ENCODE measurements at places on chromosomes 4 and X. TPM values are rescaled to one million over a fixed set of nuclear protein-coding genes. Genes with fewer than 3 reads are reported as not detected.
A peak's percentile ranks its signal among the peaks of the same experiment; 100 is the strongest.

The SPINK2 gene
- 0.80 TPM for total RNA-seq

DNA sequence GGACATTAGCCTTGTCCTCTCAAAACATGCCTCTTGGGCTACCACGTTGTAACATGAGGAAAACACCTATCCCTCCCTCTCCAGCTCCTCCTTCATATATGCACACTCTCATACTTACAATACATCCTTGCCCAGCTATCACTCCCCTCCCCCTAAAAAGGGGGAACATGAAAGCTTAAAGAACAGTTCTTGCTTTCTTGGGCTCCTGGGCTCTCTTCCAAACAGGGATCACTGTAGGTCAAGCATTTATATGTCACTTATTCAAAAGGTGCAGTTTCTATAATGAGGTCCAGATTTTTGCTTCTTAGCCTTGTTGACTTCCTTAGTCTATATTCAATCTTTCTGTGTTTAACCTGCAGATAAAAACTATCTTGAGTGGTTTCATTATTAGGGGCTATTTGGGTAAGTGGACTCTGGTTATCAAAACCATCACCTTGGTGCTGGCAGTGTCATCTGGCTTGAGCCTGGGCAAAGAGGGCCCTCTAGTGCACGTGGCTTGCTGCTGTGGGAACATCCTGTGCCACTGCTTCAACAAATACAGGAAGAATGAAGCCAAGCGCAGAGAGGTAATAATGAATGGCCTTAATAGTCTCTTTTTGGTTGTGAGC lies 119.4 kb downstream of the AKAP4 start:
- DNase-seq, result peak; percentile 19

GRCh38 chrX:3262901-3263300 lies 83.6 kb downstream of the MXRA5 start:
- no peak for DNase-seq

DNA sequence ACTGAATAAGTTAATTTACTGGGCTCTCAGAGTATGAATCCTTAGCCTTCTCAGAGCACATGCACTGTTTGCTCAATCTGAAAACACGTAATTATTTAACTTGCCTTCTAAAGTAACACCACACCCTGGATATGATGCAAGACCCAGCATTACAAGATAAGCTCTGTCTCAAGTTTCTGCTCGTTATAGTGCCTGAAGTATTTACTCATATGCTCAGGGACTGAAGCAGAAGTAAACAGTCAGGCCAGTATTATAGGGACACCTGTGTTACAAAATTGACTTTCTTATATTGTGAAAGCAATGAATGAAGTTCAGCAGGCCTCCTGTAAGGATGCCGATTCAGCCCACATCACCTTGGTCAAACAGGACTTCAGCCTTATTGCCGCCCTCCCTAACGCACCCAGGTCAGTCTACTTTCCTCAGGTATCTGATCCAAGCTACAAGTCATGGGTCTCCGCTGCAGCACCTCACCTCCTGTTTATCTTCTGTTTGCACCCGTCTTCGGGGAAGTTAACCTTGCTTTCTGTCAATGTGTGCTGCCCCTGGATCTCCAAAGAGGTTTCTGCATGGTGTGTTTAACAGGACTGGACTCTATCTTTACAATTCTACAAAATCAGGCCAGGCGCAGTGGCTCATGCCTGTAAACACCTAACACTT lies 42.8 kb upstream of the KLF3 start:
- DNase-seq, result no peak

The SATL1 gene
- total RNA-seq, result not detected

The TRAM1L1 gene
- total RNA-seq, result 0.82 TPM

DNA sequence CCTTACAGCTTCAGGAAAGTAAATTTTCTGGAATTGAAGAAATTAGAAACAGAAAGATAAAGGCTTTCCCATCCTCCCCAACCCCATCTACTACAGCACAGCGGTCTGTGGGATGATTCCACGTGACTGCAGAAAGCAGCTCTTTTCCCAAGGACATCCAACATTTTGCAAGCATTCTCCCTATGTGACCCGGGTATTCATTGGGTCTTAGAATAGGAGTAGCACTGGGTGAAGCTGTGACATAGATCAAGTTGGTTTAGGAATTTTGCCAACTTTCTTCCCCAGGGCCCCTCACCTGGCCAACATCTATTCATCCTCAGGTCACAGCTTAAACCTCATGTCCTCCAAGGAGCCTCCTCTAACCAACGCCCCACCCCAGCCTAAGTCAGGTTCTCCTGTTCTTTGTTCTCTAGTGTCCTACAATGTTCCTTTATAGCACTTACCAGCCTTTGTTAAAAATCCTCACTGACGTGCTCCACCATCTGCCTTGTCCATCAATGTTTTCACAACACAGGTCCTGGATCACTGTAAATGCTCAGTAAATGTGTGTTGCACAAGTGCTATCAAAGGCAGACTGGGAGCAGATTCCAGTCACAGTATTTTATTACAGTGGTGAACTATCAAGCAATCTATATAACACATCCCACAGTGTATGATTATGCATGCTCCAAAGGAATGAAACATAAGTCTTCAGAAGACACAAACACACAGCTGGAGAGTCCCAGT lies 80.9 kb upstream of the MTM1 start:
- no peak for DNase-seq

GRCh38 chr4:77731656-77732055 lies 87.5 kb downstream of the CNOT6L start:
- no peak for DNase-seq

The FGFBP1 gene
- not detected for total RNA-seq

DNA sequence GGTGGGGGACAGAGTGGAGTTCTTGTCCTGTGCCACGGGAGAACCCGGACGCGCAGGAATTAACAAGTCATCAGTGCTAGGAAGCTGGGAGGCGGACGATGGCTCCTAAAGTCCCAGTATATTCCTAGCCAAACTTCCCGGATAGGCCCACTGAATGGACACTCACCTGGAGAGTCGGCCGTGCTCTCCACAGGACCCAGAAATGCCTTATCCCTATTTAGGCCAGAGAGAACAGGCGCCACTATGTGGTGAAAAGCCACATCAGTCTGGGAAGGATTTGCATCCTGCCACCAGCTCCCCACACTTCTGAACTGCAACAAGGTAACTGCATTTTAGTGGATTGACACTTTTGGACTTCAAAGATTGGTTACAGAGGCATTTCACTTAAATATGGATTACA lies 1.1 kb downstream of the CFAP299 start:
- no peak for DNase-seq

DNA sequence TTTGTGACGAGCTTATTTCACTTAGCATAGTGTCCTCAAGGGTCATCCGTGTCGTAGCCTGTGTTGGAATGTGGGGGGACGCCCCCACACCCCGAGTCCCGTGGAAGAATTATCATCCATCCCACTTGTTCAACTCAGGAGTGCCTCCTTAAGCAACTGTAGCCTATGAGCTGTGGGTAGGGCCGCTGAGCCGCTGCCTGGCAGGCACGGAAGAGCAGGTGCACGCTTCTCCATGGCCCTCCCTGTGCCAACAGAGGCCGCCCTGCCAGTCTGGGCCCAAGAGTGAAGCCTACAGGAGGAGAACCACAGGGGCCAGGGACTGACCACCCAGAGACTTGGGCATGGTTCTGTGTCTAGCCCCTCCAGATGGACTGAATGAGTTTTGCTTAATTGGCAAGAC lies 2.3 kb upstream of the RGS12 start:
- no peak for DNase-seq

The DCAF16 gene
- 14.5 TPM for total RNA-seq

The SPANXN4 gene
- total RNA-seq, result not detected

The CDK16 gene
- total RNA-seq, result 120 TPM

The TMSB15C gene
- 0.27 TPM for total RNA-seq

DNA sequence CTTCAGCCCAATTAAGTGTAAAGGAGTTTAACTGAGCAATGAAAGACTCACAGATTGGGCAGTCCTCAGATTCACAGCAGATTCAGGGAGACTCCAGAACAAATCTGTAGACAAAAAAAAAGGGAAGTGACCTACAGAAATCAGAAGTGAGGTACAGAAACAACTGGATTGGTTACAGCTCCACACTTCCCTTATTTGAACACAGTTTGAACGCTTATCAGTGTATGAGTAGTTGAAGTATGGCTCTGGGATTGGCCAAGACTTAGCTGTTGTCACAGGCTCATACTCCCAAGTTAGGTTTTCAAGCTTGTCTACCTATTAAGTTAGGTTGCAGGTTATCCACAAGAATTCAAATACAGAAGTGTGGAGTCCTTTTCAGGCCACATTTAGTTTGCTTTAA lies 112.4 kb upstream of the ELOVL6 start:
- DNase-seq, result no peak

- DNase-seq, result no peak
Observed at GRCh38 chrX:13570261-13570605, 832 bp downstream of the EGFL6 start.

- no peak for DNase-seq
Observed at GRCh38 chr4:55347610-55348228, 1.7 kb downstream of the SRD5A3 start.

The GRIA3 gene
- 3.7 TPM for total RNA-seq

- DNase-seq, result no peak
Observed at GRCh38 chr4:175590205-175590604, 221.9 kb downstream of the GPM6A start.

DNA sequence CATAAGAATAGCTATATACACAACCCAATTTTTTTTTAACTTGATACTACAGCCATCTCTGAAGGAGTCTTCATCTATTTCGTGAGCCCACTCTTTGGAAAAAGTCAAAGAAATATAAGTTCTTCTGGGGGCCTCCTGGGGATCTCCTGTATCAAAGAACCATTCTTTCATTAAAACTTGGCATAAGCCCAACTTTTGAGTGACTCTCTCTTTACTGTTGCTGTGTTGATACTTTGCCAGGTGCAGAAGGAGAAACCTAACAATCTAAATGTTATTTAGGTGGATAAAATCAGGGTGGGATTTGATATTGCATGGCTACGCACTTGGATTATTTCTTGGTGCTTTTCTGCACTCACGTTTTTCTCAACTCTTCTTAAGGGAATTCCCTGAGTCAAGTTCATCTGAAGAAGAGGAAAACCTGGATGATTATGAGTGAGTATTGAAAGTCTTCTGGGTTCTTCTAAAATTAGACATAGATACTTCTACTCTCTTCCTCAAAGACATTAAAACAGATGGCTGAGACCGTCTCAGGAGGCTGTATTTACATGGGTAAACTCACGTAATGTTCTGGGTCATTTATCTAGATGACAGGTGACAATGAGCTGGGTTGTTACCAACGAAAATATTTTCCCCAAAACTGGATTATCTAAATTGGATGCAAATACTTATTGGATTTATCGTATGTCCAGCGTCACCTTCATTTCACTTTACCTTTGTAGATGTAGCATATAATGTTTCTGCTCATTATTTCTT lies 25.2 kb downstream of the BMX start:
- DNase-seq, result no peak

The PDLIM3 gene
- 308 TPM for total RNA-seq

The MND1 gene
- 0.38 TPM for total RNA-seq

The LUZP4 gene
- not detected for total RNA-seq

DNA sequence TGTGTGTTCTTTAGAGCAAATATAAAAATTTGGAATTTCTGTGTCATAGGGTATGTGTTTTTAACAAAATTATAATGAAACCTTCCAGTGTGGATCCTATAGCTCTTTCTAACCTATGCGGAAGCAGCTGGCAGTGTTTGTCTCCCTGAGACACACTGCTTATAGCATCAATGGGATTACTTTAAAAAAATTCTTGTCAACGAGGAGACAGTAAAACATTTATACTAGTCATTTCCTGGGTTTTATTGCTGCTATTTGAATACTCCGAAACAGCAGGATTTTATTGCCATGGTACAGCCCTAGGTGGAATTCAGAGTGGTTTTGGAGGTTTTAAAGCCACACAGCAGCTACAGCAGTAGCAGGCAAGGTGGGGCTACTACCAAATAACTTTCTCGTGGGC lies 145.1 kb upstream of the IL1RAPL2 start:
- no peak for DNase-seq

- no peak for DNase-seq
Observed at GRCh38 chr4:169968999-169969398, 57.2 kb downstream of the MFAP3L start.

The GBA3 gene
- not detected for total RNA-seq

DNA sequence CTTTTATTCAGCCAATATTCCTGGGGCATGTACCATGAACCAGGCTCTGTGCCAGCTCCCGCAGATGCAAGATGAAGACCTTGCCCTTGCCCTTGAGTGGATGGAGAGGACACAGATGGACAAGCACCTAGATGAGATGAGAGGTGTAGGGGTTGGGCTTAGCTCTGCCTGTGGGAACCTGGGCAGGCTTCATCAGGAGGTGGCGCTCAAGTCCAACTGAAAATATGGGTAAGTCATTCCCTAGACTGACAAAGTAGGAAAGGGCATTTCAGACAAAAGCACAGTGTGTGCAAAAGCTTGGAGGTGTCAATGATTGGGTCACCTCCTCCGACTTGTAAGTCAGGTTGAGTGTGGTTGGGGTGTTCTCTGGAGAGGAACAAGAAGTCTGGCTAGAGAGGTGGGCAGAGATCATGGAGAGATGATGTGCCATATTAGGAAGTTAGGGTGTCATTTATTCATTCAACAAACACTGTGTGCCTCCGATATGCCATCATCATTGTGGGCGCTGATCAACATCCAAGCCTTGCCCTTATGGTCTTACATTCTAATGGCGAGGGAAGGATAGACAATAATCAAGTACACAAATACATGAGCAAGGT lies 64.6 kb downstream of the ANAPC4 start:
- peak; percentile 24 for DNase-seq

DNA sequence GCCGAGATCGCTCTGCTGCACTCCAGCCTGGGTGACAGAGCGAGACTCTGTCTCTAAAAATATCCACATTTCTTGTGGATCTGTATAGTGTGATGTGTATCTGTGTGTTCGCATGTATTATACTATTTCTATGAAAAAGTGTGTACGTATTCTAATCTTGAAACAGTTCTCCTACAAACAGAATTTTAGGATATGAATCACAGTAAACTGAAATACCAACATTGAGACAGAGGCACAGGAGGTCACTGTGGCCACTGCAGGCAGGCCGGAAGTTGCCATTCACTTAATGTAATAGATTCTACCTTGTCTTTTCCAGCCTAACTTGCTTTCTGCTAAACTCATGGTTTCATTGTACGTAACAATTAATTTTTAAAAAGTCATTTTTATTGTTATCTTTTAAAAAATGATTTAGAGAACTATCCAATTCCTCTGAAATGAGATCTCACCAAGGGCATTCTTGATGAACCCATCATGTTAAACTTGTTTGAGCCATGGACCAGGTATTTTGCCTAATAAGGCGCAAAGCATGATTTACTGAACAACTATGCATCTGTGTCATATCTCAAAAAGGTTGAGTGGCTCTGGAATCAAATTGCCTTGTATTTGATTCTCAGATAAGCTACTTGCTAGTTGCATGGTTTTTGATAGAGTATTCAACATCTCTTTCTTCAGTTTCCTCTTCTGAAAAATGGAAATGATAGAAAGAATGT lies 154.9 kb upstream of the GYPA start:
- no peak for DNase-seq

The GLRB gene
- 12.0 TPM for total RNA-seq

GRCh38 chrX:133792198-133792953 lies 193.0 kb downstream of the GPC3 start:
- DNase-seq, result peak; percentile 27

DNA sequence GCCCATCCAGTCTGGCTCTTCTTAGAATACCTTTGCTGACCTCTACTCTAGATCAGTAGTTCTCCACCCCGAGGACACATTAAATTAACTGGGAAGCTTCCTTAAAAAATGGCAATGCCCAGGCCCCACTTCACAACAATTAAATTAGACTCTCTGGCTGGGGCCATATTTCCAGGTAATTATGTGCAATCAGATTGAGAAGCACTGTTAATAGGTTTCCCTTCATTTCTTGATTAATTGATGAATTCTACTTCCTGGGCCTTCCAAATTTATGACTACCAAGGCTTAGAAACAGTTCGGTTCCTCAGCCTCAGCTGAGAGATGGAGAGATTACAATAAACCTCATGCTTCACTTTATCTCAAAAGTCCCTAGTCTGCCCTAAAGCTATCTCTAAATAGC lies 71.7 kb upstream of the LIMCH1 start:
- DNase-seq, result no peak

Measured in left ventricle myocardium inferior (tissue), 1 donor.